ENCODE measurements at places on chromosomes 3 and 15.

DNA sequence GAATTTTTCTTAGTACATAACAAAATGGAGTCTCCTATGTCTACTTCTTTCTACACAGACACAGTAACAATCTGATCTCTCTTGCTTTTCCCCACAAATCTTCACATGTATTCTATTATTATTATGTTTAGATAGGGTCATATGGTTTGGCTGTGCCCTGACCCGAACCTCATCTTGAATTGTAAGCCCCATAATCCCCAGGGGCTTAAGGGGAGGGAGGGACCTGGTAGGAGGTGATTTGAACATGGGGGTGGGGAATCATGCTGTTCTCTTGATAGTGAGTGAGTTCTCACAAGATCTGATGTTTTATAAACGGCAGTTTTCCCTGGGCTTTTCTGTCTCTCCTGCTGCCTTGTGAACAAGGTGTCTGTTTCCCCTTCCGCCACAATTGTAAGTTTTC is 86.7 kb upstream of the SELENOK start:
- no peaks in the 10 kb centered on the region for H3K36me3 ChIP-seq
- no peak for DNase-seq
- no peaks in the 10 kb centered on the region for H3K4me1 ChIP-seq
- H3K27me3 ChIP-seq, result no peaks in the 10 kb centered on the region
- H3K4me3 ChIP-seq, result no peak overlapping the region

DNA sequence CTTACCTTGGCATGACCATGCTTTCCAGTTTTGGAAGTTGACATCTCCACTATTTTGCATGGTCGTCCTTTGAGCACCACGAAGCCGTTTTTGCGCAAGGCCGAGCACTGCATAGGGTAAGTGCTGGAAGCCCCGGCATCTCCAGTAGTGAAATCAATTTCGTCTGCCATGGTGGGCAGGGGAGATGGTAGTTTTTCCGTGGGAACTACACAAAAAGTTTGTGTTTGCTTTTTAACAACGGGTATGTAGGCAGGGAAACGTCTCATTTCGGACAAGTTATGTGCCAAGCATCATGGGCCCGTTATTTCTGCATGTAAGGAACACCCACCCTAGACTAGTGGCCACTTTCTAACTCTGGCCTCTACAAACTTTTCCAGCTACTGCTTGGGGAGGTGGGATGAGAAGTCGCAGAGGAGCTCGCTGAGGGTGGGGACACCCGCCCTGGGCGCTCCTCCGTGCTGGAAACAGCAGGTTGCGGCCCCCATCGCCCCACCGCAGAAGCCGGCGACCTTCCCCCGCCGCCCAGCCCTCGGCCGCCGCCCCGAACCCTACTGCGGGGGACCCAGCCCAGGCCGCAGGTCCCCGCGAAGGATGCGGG is 701 bp downstream of the EIF5A2 start:
- peak overlapping the region; percentile 50 for H3K27ac ChIP-seq
- peak overlapping the region; percentile 39 for H3K4me3 ChIP-seq
- H3K4me1 ChIP-seq, result no peaks in the 10 kb centered on the region
- H3K27me3 ChIP-seq, result no peaks in the 10 kb centered on the region

DNA sequence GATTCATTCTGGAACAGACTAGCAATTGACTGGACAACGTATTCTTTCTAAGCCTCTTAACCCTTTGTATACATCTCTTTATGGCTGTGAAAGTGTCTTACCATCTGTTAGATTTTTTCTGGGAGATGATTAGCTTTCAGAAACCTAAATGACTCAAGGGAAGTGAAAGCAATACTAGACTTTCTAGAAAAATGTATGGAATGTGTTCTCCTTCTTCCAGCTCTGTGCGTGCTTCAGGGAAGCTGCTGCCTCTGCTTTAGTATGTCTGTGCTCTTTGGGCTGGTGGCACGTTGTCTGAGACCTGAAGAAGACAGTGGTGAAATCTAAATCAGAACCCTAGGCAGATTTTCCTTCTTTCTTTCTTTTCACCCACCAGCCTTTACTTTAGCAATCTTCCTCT is 89.5 kb downstream of the ITPR1 start:
- H3K4me3 ChIP-seq, result no peak overlapping the region
- H3K27ac ChIP-seq, result peak overlapping the region; percentile 62
- no peak for DNase-seq
- H3K27me3 ChIP-seq, result no peaks in the 10 kb centered on the region
- no peaks in the 10 kb centered on the region for H3K4me1 ChIP-seq

- no peak overlapping the region for H3K27ac ChIP-seq
- no peaks in the 10 kb centered on the region for H3K27me3 ChIP-seq
- DNase-seq, result no peak
- H3K4me3 ChIP-seq, result no peak overlapping the region
Measured at GRCh38 chr3:115270849-115271248, 123.8 kb upstream of the ZBTB20 start.

- H3K36me3 ChIP-seq, result no peaks in the 10 kb centered on the region
- H3K4me3 ChIP-seq, result no peak overlapping the region
- no peaks in the 10 kb centered on the region for H3K4me1 ChIP-seq
Measured at GRCh38 chr15:64144565-64145281, 6.8 kb upstream of the SNX22 start.

DNA sequence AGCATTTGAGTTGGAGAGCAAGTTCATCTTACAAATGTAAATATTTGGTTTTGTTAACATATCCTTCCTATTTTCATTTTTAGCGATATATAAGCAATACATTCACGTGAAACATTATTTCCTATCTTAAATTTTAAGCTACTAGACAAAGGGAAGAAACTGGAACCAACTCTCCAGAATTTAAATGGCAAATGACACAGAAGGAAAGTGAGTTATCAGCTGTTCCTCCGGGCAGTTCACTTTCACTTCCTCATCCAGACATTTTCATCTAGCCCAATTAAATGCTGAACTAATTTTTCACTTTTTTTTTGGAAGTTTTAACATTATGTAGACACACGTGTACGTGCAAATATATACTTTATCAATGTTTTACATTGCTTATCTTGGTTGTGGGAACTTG is 58.7 kb downstream of the MORC1 start:
- H3K27ac ChIP-seq, result no peak overlapping the region
- no peak overlapping the region for H3K4me3 ChIP-seq

GRCh38 chr3:106420628-106421027 is 551.8 kb upstream of the CBLB start:
- H3K36me3 ChIP-seq, result no peaks in the 10 kb centered on the region
- no peak overlapping the region for H3K27ac ChIP-seq
- H3K27me3 ChIP-seq, result no peaks in the 10 kb centered on the region
- H3K4me3 ChIP-seq, result no peak overlapping the region
- no peaks in the 10 kb centered on the region for H3K4me1 ChIP-seq

DNA sequence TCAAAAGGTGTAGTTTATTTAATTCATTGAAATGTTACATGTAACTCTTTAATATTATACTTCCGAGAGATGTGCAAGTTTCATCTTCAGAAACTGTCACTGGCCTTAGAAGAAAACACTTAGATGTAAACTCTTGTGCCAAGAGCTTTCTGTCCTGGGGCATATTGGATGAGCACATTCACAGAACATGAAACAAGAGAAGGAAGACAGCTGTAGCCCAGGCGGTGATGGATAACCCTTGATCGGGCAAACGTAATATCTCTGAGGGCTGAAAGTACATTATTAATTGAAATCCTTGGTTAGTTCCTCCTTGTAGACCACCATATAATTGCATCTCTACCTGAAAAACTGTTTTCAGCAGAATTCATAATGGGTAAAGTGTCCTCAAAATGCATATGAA is 67.4 kb downstream of the MECOM start:
- no peaks in the 10 kb centered on the region for H3K4me1 ChIP-seq
- H3K27ac ChIP-seq, result no peak overlapping the region

DNA sequence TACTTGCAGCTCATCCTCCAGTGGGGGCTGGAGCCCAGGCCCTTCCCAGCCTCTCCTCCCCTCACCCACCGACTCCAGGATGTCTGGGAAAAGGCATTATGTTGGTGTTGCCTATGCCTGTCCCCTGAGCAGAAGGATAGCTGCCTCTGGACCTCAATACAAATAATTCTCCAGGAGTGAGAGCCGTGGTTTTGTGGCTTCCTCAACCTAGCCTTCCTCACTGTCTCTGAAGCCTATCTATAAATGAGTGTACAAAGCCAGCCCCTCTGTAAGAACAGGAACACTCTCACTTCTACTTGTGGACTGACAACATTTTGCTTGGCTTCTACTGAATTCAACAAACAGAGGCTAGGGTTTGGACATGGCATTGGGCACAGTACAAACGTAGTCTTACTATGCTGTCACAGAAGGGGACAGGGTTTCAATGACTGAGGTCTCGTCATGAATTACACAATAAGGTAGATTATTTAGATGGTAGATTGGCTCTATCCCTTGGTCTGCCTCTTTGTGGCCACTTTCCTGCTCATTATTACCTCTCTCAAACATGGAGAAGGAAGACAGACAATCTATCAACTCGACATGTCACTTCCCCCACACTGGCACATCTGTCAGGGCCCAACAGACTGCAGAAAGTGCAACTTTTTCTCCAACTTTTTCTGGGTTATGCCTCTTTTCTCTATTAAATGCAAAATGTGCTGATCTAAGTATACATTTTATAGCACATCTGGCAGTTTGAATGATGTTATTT is 82.8 kb upstream of the MEX3B start:
- no peaks in the 10 kb centered on the region for H3K27me3 ChIP-seq
- no peak overlapping the region for H3K4me3 ChIP-seq
- no peaks in the 10 kb centered on the region for H3K4me1 ChIP-seq
- no peak for DNase-seq
- no peak overlapping the region for H3K27ac ChIP-seq
- H3K36me3 ChIP-seq, result no peaks in the 10 kb centered on the region

DNA sequence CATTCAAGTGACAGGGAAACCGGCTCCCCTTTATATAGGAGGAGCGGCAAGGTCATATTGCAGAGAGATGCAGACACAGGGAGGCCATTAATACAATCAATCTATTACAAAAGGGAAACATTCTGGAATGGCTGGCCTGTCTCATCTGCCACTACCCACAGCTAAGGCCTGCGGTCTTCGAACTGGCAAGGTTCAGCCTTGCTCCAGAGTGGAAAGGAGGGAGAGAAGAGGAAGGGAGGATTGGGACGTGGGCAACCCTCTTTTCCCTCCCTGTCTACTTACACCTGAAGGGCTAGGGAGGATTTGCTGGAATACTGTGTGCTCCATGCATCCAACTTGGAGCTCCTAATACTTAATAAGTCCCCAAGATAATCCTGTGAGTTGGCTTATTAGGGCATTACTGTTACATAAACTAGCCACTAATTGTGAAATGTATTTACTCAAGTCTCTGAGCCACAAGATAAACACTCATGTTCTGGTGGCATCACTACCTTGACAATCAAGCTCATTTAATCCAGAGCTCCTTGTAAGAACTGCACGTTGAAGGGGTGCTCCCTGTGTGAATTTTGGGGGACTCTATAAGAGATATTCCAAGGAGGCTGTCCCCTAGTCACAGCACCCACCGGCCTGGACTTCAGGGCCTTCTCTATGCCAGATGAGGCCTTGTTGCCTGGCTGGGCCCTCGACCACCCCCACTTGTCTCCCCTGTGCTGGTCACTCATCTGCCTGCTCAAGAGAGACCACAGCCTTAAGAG is 19.7 kb upstream of the CCDC174 start:
- H3K36me3 ChIP-seq, result no peaks in the 10 kb centered on the region
- no peaks in the 10 kb centered on the region for H3K27me3 ChIP-seq
- no peak for DNase-seq
- H3K27ac ChIP-seq, result no peak overlapping the region
- no peak overlapping the region for H3K4me3 ChIP-seq

GRCh38 chr3:72232777-72233176 is 447.8 kb upstream of the PROK2 start:
- no peaks in the 10 kb centered on the region for H3K36me3 ChIP-seq
- no peak overlapping the region for H3K4me3 ChIP-seq
- H3K27ac ChIP-seq, result no peak overlapping the region
- DNase-seq, result no peak
- H3K27me3 ChIP-seq, result no peaks in the 10 kb centered on the region
- peaks cover 11% of the 10 kb centered on the region for H3K4me1 ChIP-seq

- DNase-seq, result peak; percentile 37
- no peaks in the 10 kb centered on the region for H3K27me3 ChIP-seq
- H3K4me3 ChIP-seq, result no peak overlapping the region
Measured at GRCh38 chr3:140719841-140720614, 42.2 kb downstream of the TRIM42 start.

GRCh38 chr3:121722411-121722810 is 27.1 kb downstream of the GOLGB1 start:
- H3K36me3 ChIP-seq, result peaks cover 23% of the 10 kb centered on the region
- no peak for DNase-seq
- no peak overlapping the region for H3K27ac ChIP-seq
- no peaks in the 10 kb centered on the region for H3K4me1 ChIP-seq

GRCh38 chr3:196057760-196058331 is 24.0 kb downstream of the TFRC start:
- no peaks in the 10 kb centered on the region for H3K27me3 ChIP-seq
- DNase-seq, result no peak
- no peaks in the 10 kb centered on the region for H3K4me1 ChIP-seq
- H3K4me3 ChIP-seq, result no peak overlapping the region
- H3K36me3 ChIP-seq, result peaks cover 12% of the 10 kb centered on the region

DNA sequence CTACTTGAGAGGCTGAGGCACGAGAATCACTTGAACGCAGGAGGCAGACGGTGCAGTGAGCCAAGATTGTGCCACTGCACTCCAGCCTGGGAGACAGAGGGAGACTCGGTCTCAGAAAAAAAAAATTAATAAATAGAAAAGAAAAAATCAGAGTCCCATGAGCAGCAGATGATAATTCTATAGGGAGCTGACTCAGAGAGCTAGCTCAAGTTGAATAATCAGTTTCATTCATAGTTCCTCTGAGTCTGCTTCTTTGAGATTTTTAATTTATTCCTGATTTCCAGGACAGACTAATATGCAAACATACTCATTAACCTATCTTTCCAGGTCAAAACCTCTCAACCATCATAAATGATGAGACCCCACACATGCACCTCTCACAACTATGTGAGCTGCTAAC is 55.0 kb upstream of the PTX3 start:
- H3K4me3 ChIP-seq, result no peak overlapping the region
- DNase-seq, result no peak
- H3K4me1 ChIP-seq, result no peaks in the 10 kb centered on the region
- no peak overlapping the region for H3K27ac ChIP-seq
- H3K27me3 ChIP-seq, result no peaks in the 10 kb centered on the region

GRCh38 chr15:96422125-96422524 is 91.6 kb downstream of the NR2F2 start:
- H3K4me3 ChIP-seq, result no peak overlapping the region
- H3K4me1 ChIP-seq, result no peaks in the 10 kb centered on the region
- no peaks in the 10 kb centered on the region for H3K36me3 ChIP-seq
- H3K27ac ChIP-seq, result no peak overlapping the region
- DNase-seq, result no peak

GRCh38 chr3:144409319-144409718 is 437.7 kb downstream of the DIPK2A start:
- no peaks in the 10 kb centered on the region for H3K27me3 ChIP-seq
- DNase-seq, result no peak
- no peak overlapping the region for H3K27ac ChIP-seq
- H3K4me1 ChIP-seq, result no peaks in the 10 kb centered on the region

GRCh38 chr15:41423979-41424659 is 7.2 kb downstream of the RTF1 start:
- H3K4me3 ChIP-seq, result no peak overlapping the region
- H3K27ac ChIP-seq, result no peak overlapping the region
- no peaks in the 10 kb centered on the region for H3K4me1 ChIP-seq
- H3K36me3 ChIP-seq, result no peaks in the 10 kb centered on the region
